Upper lobe of left lung (tissue), 6 donors: ENCODE measurements at places on chromosomes 3 and 15.

DNA sequence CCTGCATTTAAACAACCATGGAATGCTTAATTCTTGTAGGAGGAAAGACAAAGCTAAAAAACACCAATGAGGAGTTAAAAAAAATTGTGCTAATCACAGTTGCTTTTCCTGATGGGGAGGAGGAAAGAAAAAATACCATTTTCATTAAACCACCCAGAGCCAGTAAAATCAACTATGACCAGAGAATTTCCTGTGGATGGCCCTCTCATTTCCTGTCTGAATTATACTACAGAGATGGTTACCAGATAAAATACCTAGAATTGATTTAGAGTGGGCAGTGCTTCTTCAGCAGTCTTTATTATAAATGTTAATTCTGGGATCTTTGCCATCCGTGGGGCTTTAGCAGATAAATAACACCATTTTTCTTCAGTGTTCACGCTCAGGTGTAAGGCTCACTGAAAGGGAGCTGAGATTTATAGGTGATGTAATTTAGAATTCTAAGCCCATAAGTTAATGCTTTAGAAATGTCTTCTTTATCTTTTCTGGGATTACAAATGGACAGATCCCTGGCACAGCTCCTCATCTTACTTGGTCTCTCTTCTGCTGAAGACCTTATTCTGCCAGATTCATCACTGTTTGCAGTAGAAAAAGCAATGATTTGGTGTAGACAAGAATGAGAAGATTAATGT, 37.9 kb downstream of the RETNLB start:
- no peaks in the 10 kb centered on the region for H3K4me1 ChIP-seq
- no peak for DNase-seq
- H3K4me3 ChIP-seq, result no peak overlapping the region
- no peaks in the 10 kb centered on the region for H3K27me3 ChIP-seq
- no peaks in the 10 kb centered on the region for H3K36me3 ChIP-seq
- H3K27ac ChIP-seq, result no peak overlapping the region

DNA sequence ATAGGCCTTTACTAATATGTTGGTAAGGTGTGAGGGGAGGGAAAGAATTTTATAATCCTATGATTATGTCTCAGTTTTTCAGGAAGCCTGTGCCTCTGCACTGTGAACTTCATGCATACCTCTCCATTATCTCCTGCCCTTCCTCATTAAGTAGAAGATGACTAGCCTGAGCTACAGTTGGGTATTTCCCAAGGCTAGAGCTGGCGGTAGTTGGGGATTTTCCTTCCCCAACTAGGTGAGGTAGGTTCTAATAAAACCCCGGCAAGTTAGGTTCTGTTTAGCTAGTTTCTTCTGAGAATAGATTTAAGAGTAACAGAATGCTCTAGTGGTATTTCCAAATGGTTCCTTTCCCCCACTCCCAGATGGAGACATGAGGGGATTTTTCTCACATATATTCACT, 414.5 kb downstream of the GRM7 start:
- H3K27ac ChIP-seq, result no peak overlapping the region
- no peak overlapping the region for H3K4me3 ChIP-seq
- H3K36me3 ChIP-seq, result no peaks in the 10 kb centered on the region
- DNase-seq, result no peak
- no peaks in the 10 kb centered on the region for H3K4me1 ChIP-seq

DNA sequence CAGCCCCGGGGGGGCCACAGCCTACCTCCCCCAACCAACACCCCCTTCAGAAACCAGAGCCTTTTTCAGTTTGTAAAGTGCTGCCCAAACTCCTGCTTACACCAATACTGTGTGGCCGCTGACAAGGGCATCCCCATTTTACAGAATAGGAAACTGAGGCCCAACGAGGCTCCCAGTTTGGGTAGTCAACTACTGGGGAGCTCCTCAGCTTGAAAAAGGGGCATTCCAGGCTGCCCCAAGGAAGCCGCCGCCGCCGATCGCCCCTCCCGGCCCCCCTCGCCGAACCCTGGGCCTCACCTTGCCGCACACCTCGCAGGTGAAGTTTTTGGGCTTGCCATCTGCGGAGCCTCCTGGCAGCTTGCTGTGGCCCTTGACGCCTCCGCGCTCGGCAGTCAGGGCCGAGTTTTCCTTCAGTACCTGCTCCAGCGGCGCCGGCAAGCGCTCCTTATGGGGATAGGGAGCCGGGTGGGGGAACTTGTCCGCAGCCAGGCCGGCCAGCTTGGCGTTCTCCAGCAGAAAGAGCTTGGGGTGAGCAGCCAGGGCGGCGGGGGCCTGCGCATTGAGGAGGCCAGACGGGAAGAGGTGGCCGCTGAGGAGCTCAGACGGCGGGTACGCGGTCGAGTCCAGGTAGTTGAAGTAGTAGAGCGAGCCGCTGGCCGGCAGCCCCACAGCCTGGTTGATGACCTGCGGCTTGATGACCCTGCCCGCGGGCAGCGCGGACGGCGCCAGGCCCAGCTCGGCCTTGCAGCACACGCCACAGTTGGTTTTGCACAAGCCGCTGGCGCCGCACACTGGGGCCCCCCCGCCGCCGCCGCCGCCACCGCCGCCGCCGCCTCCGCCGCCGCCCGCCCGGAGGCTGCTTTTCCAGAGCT, 1.4 kb downstream of the FEZF2 start:
- H3K4me3 ChIP-seq, result no peak overlapping the region
- H3K4me1 ChIP-seq, result peaks cover 27% of the 10 kb centered on the region
- peaks cover 11% of the 10 kb centered on the region for H3K27me3 ChIP-seq
- H3K36me3 ChIP-seq, result no peaks in the 10 kb centered on the region
- H3K27ac ChIP-seq, result no peak overlapping the region

DNA sequence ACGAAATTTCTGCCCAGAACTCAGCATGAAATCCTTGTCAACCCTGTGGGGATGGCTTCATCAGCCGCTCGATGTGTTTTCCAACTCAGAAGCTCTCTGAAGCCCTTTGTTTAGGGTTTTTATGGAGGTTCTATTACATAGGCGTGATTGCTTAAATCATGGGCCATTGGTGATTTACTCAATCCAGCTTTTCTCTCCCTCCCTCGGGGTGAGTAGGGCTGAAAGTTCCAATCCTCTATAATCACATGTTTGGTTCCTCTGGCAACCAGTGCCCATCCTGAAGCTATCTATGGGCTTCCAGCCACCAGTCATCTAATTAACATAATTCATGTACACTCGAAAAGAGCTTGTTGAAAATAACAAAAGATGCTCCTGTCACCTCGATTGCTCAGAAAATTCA, 51.6 kb downstream of the GATM start:
- no peaks in the 10 kb centered on the region for H3K36me3 ChIP-seq
- no peaks in the 10 kb centered on the region for H3K27me3 ChIP-seq
- no peak overlapping the region for H3K27ac ChIP-seq
- H3K4me3 ChIP-seq, result no peak overlapping the region
- H3K4me1 ChIP-seq, result no peaks in the 10 kb centered on the region

- peak overlapping the region; percentile 99 for H3K4me3 ChIP-seq
- DNase-seq, result no peak
Observed at GRCh38 chr15:91021516-91022074, 799 bp downstream of the VPS33B start.

GRCh38 chr3:5080779-5081550, 41.1 kb upstream of the ARL8B start:
- no peak overlapping the region for H3K4me3 ChIP-seq
- no peak overlapping the region for H3K27ac ChIP-seq
- H3K27me3 ChIP-seq, result no peaks in the 10 kb centered on the region
- peak; percentile 34 for DNase-seq
- peaks cover 6% of the 10 kb centered on the region for H3K4me1 ChIP-seq

DNA sequence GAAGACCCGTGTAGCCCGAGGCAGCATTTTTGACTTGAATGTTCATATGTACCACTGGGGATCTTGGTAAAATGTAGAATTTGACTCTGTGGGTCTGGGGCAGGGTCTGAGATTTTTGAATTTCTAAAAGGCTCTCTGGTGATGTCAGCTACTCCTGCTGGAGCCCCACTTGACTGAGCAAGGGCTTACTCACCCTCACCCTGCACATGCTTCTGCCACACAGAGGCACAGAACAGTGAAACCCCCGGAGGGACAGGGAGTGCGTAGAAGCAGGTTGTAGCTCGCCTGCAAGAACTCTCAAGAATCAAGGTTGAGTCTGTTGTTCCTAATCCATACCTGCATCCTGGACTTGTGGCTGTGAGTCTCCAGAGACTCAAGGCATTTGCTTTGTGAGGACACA, 41.1 kb downstream of the SLCO3A1 start:
- no peak overlapping the region for H3K27ac ChIP-seq
- no peaks in the 10 kb centered on the region for H3K27me3 ChIP-seq
- H3K36me3 ChIP-seq, result no peaks in the 10 kb centered on the region
- peaks cover 15% of the 10 kb centered on the region for H3K4me1 ChIP-seq
- no peak overlapping the region for H3K4me3 ChIP-seq

DNA sequence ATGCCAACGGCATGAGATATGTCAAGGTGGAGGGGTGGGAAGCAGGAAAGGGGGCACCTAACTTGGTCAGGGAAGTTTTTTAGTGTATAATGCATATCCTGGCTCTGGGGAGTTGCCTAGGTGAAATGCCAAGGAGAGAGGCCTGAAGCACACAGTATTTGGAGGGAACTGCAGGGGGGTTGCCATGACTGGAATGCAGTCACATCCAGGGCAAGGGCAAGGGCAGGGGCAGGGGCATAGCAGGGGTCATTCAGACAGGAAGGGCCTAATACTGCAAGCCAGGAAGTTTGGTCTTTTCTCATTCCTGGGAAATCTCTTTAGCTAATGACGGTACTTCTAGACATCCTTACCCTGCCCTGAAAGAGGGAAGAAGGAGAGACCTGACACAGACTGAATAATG, 60.5 kb downstream of the MYRIP start:
- H3K27me3 ChIP-seq, result no peaks in the 10 kb centered on the region
- no peak overlapping the region for H3K27ac ChIP-seq
- no peak overlapping the region for H3K4me3 ChIP-seq

GRCh38 chr3:50112462-50112861, 23.7 kb downstream of the RBM5 start:
- H3K27me3 ChIP-seq, result no peaks in the 10 kb centered on the region
- H3K4me1 ChIP-seq, result no peaks in the 10 kb centered on the region
- no peak overlapping the region for H3K27ac ChIP-seq
- H3K4me3 ChIP-seq, result no peak overlapping the region

- DNase-seq, result no peak
- no peaks in the 10 kb centered on the region for H3K4me1 ChIP-seq
- no peaks in the 10 kb centered on the region for H3K27me3 ChIP-seq
Observed at GRCh38 chr3:133366921-133367320, 32.9 kb upstream of the BFSP2 start.

- H3K4me3 ChIP-seq, result no peak overlapping the region
- no peaks in the 10 kb centered on the region for H3K27me3 ChIP-seq
- H3K27ac ChIP-seq, result no peak overlapping the region
- H3K36me3 ChIP-seq, result no peaks in the 10 kb centered on the region
Observed at GRCh38 chr15:28005004-28005527, 94.0 kb downstream of the OCA2 start.

DNA sequence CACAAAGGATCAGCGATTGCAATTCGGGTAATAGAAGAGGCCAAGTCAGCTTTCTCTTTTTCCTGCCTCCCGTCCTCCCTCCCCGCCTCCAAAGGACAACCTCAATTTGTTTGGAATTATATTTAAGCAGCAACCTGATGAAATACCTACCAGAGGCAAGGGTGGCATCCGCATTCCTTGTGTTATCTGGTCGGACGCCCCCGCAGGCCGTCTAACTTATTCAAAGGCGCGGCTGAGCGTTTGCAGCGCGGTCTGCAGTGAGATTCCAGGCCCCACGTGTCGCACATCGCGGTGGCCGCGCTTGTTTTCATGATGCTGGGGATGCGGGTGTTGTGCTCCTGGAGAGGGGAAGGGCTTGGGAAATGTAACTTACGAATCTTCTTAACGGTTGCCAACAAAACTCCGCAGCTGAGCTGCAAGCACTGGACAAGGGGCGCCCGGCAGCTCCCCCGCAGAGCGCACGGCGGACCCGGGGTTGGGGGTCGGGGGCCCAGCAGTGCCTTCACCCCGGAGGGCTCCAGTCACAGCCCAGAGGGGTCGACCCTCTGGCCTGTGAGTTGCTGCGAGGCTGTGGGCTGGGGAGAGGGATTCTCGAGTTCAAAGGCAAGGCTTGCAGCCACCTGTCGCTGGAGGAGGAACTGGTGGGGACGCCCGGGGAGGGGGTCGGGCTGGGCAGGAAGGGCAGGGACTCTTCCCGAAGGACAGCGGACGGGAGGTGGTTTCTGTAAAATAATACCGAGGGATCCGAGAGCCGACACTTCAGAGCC, 20.5 kb upstream of the RGMA start:
- no peaks in the 10 kb centered on the region for H3K4me1 ChIP-seq
- H3K36me3 ChIP-seq, result no peaks in the 10 kb centered on the region
- no peak for DNase-seq
- no peak overlapping the region for H3K4me3 ChIP-seq
- H3K27ac ChIP-seq, result no peak overlapping the region

GRCh38 chr3:28859897-28860296, 421.0 kb upstream of the RBMS3 start:
- no peaks in the 10 kb centered on the region for H3K27me3 ChIP-seq
- H3K4me1 ChIP-seq, result peaks cover 17% of the 10 kb centered on the region
- no peak overlapping the region for H3K27ac ChIP-seq
- no peaks in the 10 kb centered on the region for H3K36me3 ChIP-seq

GRCh38 chr15:57591822-57592367, at the start of gene MYZAP:
TSS of gene MYZAP (plus strand) at chr15:57591904. CDS start at chr15:57592035, 131 bp downstream.
- H3K27me3 ChIP-seq, result no peaks in the 10 kb centered on the region
- peak within 1 kb of the TSS; percentile 84 for H3K27ac ChIP-seq

DNA sequence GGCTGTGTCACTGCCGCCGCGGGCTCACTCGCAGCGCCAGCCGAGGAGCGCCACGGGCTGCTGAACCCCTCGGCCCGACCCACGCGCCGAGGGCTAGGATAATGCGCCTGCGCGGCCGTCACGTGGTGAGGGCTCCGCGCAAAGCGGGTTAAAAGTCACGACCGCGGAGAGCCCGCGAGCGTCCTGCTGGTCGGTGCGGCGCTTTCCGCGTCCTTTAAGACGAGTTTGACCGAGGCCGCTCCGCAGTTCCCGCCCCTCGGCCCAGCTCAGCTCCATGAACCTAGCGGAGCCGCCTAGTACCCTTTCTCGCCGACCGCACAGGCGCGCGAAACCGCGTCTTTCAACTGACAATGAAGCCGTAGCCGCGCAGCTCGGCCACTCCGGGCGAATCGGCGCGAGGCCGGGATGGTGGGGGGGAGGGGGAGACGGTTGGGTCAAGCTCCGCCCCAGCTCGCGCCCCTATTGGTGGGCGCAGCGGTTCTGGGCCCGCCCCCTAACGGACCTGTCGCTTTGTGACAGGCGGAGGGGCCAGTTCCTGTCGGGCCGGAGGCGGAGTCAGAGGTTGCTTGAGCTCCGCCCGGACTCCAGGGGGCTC, 636 bp upstream of the STT3B start:
- H3K4me1 ChIP-seq, result peaks cover 44% of the 10 kb centered on the region
- H3K27ac ChIP-seq, result peak overlapping the region; percentile 99
- DNase-seq, result peak; percentile 100

GRCh38 chr3:64255741-64256340, 30.6 kb upstream of the PRICKLE2 start:
- H3K4me1 ChIP-seq, result no peaks in the 10 kb centered on the region
- no peak for DNase-seq
- no peaks in the 10 kb centered on the region for H3K27me3 ChIP-seq
- H3K36me3 ChIP-seq, result no peaks in the 10 kb centered on the region
- H3K4me3 ChIP-seq, result no peak overlapping the region

- H3K27me3 ChIP-seq, result no peaks in the 10 kb centered on the region
- H3K27ac ChIP-seq, result peak overlapping the region; percentile 27
- no peak overlapping the region for H3K4me3 ChIP-seq
- DNase-seq, result no peak
- H3K36me3 ChIP-seq, result peaks cover 73% of the 10 kb centered on the region
Observed at GRCh38 chr3:43343815-43344214, 57.5 kb downstream of the SNRK start.

- DNase-seq, result no peak
- no peak overlapping the region for H3K4me3 ChIP-seq
- H3K36me3 ChIP-seq, result peaks cover 54% of the 10 kb centered on the region
- no peaks in the 10 kb centered on the region for H3K4me1 ChIP-seq
Observed at GRCh38 chr3:33392703-33393125, 47.5 kb downstream of the UBP1 start.
